ENCODE measurements at places on chromosomes 1 and 21. TPM values are rescaled to one million over a fixed set of nuclear protein-coding genes. Genes with fewer than 3 reads are reported as not detected.
A peak's percentile ranks its signal among the peaks of the same experiment; 100 is the strongest.

The UBL4B gene
- total RNA-seq, result not detected

The KLHDC7A gene
- 10.9 TPM for total RNA-seq

The HMCN1 gene
- 5.6 TPM for total RNA-seq

The TEDDM1 gene
- total RNA-seq, result not detected

The NTNG1 gene
- total RNA-seq, result 2.3 TPM

The SAMSN1 gene
- total RNA-seq, result 1.0 TPM

The KCNQ4 gene
- 3.3 TPM for total RNA-seq

DNA sequence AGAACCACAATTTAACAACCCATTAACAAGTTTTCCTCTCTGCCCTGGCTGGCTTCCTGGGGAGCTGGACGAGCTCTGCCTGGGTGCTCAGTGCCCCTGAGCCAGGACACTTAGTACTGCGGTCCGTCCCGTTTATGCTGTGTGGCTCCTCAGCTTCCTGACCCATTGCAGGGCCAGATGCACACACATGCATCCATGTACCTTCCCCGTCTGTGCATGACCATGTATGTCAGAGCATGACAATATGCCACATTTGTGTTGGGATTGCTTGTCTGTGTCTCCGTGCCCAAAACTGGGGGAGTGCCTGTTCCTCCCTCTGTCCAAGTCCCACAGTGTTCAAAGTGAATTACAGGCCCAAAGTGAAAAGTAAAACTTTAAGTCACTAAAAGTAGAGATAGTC is 9.7 kb upstream of the TFF3 start:
- DNase-seq, result no peak
- no peak overlapping the region for H3K4me3 ChIP-seq
- H3K27ac ChIP-seq, result no peak overlapping the region
- H3K4me1 ChIP-seq, result peaks cover 9% of the 10 kb centered on the region
- H3K36me3 ChIP-seq, result peaks cover 20% of the 10 kb centered on the region

DNA sequence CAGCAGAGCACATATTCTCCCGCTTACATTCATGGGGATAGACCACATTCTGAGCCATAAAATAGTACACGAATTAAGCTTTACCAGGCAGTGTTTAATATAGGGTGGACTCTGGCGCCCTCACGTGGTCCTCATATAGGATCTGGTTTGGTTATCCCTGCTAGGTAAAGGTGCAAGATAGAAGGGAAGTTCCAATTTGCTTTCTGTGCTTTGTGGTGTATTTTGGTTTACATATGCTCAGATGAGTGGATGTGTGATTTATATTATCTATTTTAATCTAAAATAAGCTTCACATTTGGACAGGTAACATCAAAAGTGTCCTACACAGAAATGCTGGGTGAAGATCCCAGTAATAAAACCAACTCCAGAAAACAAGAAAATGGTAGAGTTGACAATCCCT is 3.6 kb downstream of the CR1 start:
- DNase-seq, result peak; percentile 64
- H3K27ac ChIP-seq, result no peak overlapping the region
- peaks cover 29% of the 10 kb centered on the region for H3K27me3 ChIP-seq
- H3K36me3 ChIP-seq, result no peaks in the 10 kb centered on the region
- no peak overlapping the region for H3K4me3 ChIP-seq

GRCh38 chr1:192357924-192358323 is 41.1 kb downstream of the RGS21 start:
- no peak overlapping the region for H3K27ac ChIP-seq
- no peak overlapping the region for H3K4me3 ChIP-seq
- DNase-seq, result no peak
- H3K4me1 ChIP-seq, result 0 out of 2 replicates have a peak, but pooled peaks cover 5% of the 10 kb centered on the region
- no peaks in the 10 kb centered on the region for H3K36me3 ChIP-seq

DNA sequence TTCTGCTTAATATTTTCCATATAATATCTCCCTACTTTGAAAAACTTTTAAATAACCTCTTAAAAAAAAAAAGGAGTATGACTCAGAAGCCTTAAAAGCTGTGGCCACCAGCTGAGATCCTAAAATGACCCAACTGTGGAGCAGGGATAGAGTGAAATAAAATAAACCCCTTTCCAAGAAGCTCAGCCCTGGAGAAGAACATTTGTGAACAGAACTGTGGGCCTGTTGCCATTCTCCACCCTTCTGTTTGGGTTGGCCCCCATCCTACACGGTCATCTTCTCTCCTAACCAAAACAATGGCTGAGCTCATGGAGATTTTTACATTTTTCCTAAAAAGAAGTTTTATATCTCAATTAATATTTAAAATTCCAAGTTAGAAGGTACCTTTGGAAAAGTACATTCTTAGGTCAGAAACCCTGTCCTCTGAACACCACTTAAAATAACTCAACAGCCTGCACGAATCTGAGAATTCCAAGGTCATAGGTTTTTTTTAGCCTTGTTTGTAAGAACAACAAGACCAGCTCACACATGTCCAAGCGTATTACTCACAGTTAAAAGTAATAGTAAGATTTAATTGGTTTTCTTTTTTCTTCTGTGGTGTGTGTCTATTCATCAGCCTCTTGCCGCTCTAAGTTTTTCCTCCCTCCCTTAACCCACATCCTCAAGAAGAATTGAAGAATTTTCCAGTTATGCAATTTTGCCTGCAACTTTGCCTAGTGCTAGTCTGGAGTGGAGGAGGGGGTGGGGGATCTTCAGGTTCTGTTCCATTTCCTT is 107.7 kb upstream of the ERRFI1 start:
- no peak overlapping the region for H3K4me3 ChIP-seq
- no peak overlapping the region for H3K27ac ChIP-seq
- no peaks in the 10 kb centered on the region for H3K36me3 ChIP-seq
- DNase-seq, result no peak
- H3K27me3 ChIP-seq, result no peaks in the 10 kb centered on the region

DNA sequence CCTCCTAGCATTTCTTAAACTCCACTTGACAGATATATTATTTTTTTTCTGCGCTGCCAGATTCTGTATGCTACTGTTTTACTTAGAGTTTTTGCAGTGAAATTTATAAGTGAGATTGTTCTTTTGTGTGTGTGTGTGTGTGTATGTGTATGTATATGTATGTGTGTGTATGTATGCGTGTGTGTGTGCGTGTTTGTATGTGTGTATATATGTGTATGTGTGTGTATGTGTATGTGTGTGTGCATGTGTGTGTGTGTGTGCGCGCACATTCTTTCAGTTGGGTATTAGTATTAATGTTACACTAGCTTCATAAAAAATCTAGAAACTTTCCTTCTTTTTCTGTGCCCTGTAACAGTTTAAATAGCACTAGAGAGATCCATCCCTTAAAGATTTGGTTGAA is 152.6 kb upstream of the CSF3R start:
- no peak overlapping the region for H3K27ac ChIP-seq
- no peak for DNase-seq
- no peak overlapping the region for H3K4me3 ChIP-seq
- no peaks in the 10 kb centered on the region for H3K36me3 ChIP-seq
- peaks cover 3% of the 10 kb centered on the region for H3K27me3 ChIP-seq

DNA sequence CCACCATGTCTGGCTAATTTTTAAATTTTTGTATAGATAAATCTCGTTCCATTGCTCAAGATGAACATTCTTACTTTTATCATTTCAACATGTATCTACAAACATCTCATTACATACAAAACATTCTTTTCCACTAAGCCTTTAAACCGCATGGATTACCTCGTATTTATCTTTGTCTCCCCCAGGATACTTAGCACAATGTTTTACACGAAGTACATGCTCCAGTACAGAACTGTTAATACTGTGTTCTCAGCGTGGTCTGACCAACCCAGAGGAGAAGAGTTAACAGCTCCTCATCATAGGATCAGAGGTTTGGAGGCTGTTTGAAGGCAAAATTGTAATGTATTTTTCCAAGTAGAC is 7.4 kb downstream of the PIK3C2B start:
- H3K27me3 ChIP-seq, result no peaks in the 10 kb centered on the region
- peaks cover 18% of the 10 kb centered on the region for H3K4me1 ChIP-seq
- H3K27ac ChIP-seq, result no peak overlapping the region
- DNase-seq, result no peak
- no peaks in the 10 kb centered on the region for H3K36me3 ChIP-seq

DNA sequence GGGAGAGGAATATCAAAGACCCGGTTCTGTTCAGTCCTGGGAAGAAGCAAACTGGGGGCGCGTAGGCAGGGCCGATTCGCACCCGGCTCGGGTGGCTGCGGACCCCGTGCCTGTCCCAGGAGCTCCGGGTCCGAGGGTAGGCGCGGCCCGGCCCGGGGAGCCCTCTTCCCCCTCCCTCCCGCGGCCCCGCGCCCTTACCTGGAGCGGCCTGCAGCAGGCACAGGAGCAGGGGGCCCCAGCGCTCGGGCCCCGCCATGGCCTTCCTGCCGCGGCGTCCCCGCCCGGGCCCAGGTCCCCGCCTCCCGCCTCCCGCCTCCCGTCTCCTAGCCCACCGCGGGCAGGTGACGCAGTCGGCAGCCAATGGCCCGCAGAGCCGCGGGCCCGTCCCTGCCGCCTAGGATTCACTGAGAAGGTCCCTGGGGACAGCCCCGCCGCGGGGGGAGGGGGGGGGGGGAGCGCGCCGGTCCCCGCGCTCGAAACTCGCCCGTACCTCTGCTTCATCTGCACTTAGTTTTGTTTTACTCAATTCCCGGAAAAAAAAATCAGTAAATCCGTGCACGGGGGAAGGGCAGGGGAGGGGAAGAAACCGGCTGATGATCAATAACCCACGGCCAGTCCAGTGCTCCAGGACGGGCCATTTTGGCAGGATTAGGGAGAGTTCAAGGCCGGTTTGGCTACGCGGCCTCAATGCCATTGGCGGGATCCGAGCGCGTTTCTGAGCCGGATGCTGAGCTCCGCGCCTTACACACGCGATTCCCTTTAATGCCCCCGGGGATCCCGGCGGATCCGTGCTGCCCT is at the start of gene IFNLR1:
Gene IFNLR1, minus strand, starts transcription at position 297 of the 798 bp plus-strand sequence. Its CDS starts 41 bp downstream, at position 256.
- peak; percentile 80 for DNase-seq
- H3K27me3 ChIP-seq, result no peaks in the 10 kb centered on the region
- H3K36me3 ChIP-seq, result no peaks in the 10 kb centered on the region
- H3K27ac ChIP-seq, result peak within 1 kb of the TSS; percentile 79

GRCh38 chr1:204616641-204617040 is 68.9 kb downstream of the LRRN2 start:
- no peak overlapping the region for H3K27ac ChIP-seq
- H3K27me3 ChIP-seq, result no peaks in the 10 kb centered on the region
- DNase-seq, result no peak
- no peak overlapping the region for H3K4me3 ChIP-seq

DNA sequence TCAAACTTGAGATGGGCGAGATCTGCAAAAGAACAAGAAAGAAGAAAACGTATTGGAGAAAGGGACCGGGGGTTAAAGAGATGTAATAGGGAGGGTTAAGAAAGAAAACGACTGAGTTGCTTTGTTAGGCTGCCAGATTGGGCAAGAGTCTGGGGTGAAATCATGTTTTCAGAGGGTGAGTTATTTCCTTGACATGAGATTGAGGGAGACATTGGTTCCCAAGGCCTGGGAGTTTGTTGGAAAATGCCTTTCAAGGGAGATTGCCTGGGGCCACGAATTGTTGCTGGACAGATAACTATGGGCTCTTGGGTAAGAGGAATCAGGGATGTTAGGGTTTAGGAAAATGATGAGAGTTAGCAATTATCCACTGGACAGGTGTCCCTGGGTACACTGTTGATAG is 776 bp upstream of the CADM3 start:
- peaks cover 23% of the 10 kb centered on the region for H3K27me3 ChIP-seq
- H3K4me1 ChIP-seq, result peaks cover 17% of the 10 kb centered on the region
- no peak for DNase-seq
- H3K27ac ChIP-seq, result no peak overlapping the region
- no peaks in the 10 kb centered on the region for H3K36me3 ChIP-seq
